ENCODE measurements at places on chromosomes 7 and 10. TPM values are rescaled to one million over a fixed set of nuclear protein-coding genes. Genes with fewer than 3 reads are reported as not detected.

DNA sequence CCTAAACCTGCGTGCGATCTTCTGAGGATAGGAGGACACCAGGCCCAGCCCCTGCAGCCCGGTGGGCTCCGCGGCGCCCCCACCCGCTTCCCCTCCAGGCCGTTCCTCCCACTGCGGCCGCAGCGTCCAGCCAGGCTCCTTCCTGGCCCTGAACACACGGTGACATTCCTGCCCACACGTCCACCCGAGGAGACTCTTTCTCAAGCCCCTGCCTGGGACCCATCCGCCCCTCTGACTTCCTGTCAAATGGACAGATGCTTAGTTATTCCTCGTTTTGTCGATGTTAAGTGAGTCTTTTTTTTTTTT, 32.4 kb upstream of the RNF32 start:
- DNase-seq, result no peak

- peak; percentile 61 for DNase-seq
Observed at GRCh38 chr7:11831736-11832495, at the start of gene THSD7A. Gene THSD7A, minus strand, starts transcription at chr7:11832198. Its CDS starts 252 bp downstream, at chr7:11831946.

- DNase-seq, result no peak
Observed at GRCh38 chr10:50312464-50313437, 61.4 kb upstream of the ASAH2 start.

GRCh38 chr10:75617485-75618155, 186.2 kb downstream of the LRMDA start:
- DNase-seq, result no peak

DNA sequence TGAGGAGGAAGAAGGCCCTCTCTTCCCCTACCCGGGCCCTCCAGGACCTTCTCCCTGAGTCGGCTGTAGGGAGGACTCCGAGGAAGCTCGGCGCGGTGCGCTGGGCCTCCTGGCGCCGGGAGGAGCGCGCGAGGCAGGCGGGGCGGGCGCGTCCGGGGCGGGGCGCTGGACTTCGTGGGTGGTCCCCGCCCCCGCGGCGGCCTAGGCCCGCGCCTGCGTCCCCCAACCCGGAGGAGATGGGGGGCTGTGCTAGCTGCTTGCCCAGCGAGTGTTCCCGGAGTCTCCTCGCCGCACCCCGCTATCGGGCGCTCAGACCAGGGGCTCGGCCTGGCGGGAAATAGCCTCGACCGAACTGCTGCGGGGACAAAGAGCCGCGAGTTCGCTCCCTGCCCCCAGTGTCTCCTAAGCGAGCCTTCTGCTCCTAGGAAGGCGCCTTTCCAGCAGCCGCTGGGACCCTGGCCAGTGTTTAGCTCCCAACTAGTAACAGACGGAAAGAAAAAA, 19.2 kb upstream of the SMO start:
- DNase-seq, result no peak

DNA sequence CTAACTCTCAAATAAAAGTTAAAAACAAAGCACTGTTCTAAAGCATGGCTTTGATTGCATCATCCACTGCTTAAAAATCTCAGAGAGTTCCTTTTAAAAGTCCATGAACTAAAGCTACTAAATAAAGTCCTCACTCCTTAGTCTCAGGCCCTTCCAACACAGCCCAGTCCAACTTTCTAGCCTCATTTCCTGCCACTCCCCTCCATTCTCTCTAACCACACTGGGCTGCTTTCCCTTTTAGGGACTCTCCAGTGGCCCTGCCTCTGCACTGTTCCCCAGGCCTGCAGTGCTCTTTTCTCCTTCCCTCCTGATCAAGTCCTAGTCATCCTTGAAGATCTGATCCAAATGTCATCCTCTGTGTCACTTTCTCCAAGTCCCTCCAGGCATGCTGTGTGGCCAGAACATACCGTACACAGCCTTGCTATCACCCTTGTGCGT, 56.9 kb upstream of the PPP1R3C start:
- no peak for DNase-seq

DNA sequence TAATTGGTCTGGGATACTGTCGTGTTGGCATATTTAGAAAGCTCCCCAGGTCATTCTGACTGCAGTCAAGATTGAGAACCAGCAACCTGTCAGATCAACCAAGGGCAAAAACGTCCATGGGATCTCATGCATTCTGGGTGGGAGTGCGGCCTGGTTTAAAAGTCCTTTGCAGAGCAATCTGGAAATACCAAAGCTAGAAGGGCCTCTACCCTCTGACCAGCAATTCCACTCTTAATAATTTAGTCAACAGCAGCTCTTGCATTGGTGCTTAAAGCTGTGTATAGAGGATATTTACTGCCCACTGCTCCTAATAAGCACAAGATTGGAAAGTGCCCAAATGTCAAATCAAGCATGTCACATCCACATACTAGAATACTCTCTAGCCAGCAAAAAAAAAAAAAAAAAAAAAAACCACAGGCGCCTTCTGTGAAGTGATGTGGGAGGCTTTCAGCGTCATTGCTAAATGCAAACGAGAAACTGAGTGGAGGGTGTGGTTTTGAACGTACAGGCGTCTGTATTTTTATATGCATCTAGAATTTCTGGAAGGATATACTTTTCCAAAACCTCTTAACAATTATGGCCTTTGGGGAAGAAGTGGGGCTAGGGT, 44.8 kb upstream of the HSPA12A start:
- DNase-seq, result no peak

GRCh38 chr7:35022725-35023124, 14.6 kb downstream of the DPY19L1 start:
- no peak for DNase-seq

GRCh38 chr7:158645842-158646241, 58.2 kb upstream of the PTPRN2 start:
- DNase-seq, result no peak

DNA sequence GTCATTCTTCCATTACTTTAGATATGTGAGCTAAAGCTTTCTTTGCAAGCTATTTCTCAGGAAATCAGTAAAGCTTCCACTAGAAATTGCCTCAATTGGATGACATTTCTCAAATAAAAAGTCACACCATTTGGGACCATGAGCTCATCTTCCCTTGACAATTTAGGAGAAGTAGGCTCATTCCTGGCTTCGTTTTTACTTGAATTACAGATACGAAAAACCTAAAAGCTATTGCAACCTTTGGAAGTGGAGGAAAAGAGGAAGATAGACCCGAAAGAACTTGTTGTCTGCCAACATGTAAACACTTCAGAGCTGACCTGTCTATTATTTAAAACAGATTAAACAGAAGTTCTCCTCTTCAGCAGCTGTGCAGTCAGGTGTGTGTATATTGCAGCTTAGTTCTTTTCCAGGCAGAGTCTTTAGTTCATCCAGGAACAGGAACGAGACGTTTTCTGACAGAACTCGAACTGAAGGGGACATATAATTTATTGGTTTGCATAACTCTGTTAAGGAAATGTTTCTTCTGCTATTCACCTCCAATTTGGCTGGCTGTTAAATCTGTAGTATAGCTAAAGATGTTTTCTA, 43.1 kb upstream of the ST8SIA6 start:
- DNase-seq, result no peak

DNA sequence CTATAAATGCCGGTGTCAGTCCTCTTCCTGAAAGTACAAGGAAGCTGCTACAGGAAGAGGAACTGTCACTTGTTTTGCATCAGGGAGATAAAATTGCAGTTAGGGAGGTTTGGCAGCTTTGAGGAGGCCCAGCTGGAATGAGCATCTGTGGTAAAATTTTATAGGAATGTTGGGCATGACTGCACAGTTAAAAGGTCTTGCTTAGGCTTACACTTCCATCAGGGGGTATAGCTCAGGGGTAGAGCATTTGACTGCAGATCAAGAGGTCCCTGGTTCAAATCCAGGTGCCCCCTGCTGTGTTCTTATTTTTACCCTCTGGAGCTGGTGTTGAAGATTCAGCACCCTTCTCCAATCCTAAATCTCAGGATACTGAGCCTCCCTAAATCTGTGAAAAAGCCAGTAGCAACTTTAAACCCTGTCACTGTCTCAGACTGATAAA, 65.9 kb downstream of the ZNF467 start:
- DNase-seq, result no peak

- no peak for DNase-seq
Observed at GRCh38 chr7:92765725-92766124, 70.6 kb downstream of the CDK6 start.

DNA sequence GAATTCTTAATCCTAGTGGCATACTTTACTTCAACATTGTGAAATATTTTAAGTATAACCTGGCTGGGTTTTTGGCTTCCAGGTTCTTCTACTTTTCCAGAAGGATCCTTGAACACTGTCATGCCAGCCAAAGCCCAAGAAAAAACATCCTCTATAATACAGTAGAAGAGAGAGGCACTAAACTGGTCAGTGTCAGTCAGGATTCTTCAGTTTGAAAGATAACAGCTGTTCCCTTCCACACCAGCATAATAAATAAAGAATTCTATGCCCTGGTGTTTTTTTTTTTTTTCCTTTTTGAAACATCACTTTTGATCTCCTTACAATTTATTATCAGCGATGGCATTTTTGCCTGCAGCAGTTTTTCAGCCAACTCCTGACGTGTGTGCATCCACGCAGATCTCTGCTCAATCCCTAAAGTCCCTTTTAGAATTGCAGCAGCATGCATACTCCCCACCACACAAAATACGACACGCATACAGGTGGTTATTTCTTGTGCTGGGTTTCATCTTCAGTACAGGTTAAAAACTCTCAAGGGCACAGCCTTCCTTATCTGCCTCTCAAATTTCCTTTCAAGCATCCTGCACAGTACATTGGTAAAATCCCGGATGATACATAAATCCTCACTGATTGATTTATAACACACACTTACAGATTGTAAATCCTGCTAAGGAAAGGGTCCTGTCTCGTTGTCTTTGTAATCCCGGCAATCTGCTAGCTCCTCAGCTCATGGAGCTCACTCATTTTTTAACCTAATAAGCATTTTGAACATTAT, 100.2 kb downstream of the TPK1 start:
- no peak for DNase-seq

GRCh38 chr10:109698882-109699664, 224.2 kb downstream of the XPNPEP1 start:
- no peak for DNase-seq

DNA sequence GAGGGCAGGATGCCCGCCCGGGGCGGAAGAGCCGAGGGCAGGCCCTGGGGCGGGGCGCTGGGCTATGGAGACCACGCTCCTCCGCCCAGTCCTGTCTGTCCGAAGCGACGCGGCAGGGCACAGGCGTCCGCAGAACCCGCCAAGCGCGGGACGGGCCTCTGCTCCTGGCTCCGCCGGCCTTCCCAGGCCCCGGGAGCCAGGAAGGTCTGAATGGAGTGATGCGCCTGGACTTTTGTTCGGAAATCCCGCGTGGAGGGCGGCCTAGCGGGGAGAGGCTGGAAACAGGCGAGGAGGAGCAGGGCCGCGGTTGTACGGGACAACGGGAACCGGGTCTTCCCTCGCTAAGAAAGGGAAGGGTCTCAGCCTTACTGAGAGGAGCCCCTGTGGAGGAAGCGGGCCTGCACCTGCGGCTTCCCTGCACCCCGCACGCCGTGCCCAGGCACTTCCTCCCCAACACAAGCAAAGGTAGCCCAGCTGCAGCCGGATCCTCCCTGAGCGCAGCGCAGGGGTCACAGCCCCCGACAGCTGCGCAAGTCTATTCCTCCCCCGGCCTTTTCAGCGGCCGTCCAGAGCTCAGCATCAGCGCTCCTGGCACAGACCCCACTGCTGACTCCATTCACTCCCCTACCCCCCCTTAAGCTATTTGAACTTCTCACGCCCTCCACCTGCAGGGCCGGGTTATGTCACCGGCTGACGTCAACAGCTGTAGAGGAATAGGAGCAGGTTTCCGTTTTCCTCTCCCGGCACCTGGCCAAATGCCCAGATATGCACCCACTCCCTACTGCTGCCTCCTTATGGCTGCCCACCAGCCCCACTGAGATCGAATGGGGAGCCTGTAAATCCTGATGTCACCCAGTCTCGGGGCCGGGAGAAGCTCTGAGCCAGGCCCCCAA, 143.2 kb upstream of the RET start:
- DNase-seq, result no peak

- DNase-seq, result no peak
Observed at GRCh38 chr7:82109288-82109687, 334.3 kb downstream of the CACNA2D1 start.

DNA sequence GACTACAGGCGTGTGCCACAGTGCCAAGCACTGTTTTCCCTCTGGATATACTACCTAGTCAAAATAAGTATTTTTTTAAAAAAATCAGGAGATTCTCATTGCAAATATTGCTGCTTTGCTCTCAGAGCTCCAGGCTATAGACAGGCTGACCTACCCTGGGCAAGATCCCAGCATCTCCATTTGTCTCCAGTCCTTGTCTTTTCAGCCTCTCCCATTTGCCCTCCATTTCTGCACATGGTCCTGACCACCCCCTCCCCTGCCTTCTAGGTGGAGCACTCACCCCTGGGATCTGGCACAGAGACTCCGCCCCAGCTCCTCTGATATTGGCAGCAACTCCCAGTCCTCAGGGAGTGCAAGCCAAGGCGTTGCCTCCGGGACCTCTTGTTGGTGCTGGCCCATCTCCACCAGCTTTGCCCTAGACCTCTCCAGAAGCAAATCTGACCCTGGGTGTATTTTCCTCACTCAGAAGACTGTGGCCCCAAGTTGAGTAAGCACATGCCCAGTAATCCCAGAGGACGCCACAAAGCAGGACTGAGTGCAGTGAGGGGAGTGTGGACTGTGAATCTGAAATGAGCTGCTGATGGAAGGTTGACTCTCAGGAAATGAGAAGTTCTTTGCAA, 120.6 kb downstream of the MTPAP start:
- no peak for DNase-seq

DNA sequence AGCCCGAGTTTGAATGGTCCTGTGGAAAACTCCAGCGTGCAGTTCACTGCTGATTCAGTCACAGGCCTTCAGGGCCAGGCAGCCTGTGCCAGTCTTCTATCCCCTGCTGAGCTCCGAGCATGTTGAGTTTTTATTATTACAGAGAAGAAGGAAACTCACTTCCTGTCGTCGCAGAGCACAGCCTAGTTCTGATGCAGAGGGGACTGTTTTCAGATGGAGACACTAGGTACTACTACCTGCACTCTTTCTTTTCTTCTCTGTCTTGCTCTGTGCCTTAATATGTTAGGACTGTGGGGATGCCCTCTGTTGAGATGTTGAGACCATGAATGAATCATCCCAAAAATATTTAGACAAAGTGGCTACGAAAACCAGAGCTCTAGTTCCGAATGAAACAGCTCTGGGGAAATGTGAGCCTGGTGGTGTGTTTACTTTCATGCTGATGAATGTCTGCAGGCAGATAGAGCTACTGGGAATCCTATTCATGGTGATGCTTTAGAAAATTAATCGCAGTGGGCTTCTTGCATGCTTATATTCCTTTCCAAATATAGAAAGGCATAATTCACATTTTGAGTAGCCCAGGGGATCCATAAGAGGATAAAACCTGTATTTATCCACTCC, 29.6 kb downstream of the CASP7 start:
- DNase-seq, result no peak

- no peak for DNase-seq
Observed at GRCh38 chr10:118523775-118524174, 71.7 kb downstream of the PRLHR start.

- DNase-seq, result no peak
Observed at GRCh38 chr7:137342265-137342664, 1.3 kb downstream of the PTN start.

LBX1 gene
- not detected for polyA plus RNA-seq

TBC1D12 gene
- 22.7 TPM for polyA plus RNA-seq

SKIDA1 gene
- 11.5 TPM for polyA plus RNA-seq

LRRN3 gene
- polyA plus RNA-seq, result 4.6 TPM

CALD1 gene
- polyA plus RNA-seq, result 267 TPM

CC2D2B gene
- 1.9 TPM for polyA plus RNA-seq

TLX1 gene
- polyA plus RNA-seq, result 0.13 TPM

CYP3A4 gene
- 0.21 TPM for polyA plus RNA-seq

SLC26A4 gene
- 3.5 TPM for polyA plus RNA-seq

SEMA3D gene
- 43.1 TPM for polyA plus RNA-seq

NET1 gene
- polyA plus RNA-seq, result 112 TPM

NEUROG3 gene
- not detected for polyA plus RNA-seq

FAM171A1 gene
- 95.3 TPM for polyA plus RNA-seq

ZNF425 gene
- 6.9 TPM for polyA plus RNA-seq

CYP2C19 gene
- 0.09 TPM for polyA plus RNA-seq

PDE1C gene
- 4.6 TPM for polyA plus RNA-seq

MMP21 gene
- 0.38 TPM for polyA plus RNA-seq

SPOCK2 gene
- 163 TPM for polyA plus RNA-seq
